ENCODE measurements at places on chromosomes 6 and 20. TPM values are rescaled to one million over a fixed set of nuclear protein-coding genes. Genes with fewer than 3 reads are reported as not detected.
A peak's percentile ranks its signal among the peaks of the same experiment; 100 is the strongest.

GRCh38 chr6:139050770-139051313 is 22.3 kb downstream of the ABRACL start:
- no peaks in the 10 kb centered on the region for H3K36me3 ChIP-seq
- no peaks in the 10 kb centered on the region for H3K4me1 ChIP-seq
- no peak overlapping the region for H3K27ac ChIP-seq

GRCh38 chr6:2739335-2739734 is 11.4 kb downstream of the MYLK4 start:
- peaks cover 26% of the 10 kb centered on the region for H3K4me1 ChIP-seq
- H3K36me3 ChIP-seq = no peaks in the 10 kb centered on the region
- DNase-seq = no peak
- no peak overlapping the region for H3K4me3 ChIP-seq
- no peaks in the 10 kb centered on the region for H3K27me3 ChIP-seq

GRCh38 chr6:134093007-134093573 is 40.7 kb upstream of the SLC2A12 start:
- H3K27ac ChIP-seq = no peak overlapping the region
- H3K36me3 ChIP-seq = no peaks in the 10 kb centered on the region
- no peak overlapping the region for H3K4me3 ChIP-seq
- H3K27me3 ChIP-seq = no peaks in the 10 kb centered on the region
- H3K4me1 ChIP-seq = no peaks in the 10 kb centered on the region

GRCh38 chr6:155078331-155078745 is 83.2 kb downstream of the TIAM2 start:
- H3K4me1 ChIP-seq = no peaks in the 10 kb centered on the region
- no peaks in the 10 kb centered on the region for H3K27me3 ChIP-seq
- no peak for DNase-seq
- H3K36me3 ChIP-seq = no peaks in the 10 kb centered on the region

DNA sequence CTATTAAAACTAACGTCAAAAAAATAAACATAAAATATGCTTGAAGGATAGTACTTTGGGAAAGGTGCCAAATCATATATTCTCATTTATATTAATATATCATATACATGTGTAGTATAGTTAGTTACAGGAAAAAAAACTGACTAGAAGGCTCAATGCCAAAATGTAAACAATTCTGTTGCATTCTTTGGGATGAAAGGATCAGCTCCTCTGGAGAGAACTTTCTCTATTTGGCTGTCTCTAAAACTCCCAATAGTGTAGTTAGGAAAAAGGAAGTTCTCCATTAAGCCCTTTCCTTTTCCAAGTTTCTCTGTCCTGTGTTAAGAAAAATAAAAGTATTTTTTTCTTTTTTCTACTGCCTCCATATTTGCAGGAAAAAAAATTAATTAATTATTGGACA is 86.5 kb upstream of the BTN3A2 start:
- no peak overlapping the region for H3K27ac ChIP-seq
- peaks cover 10% of the 10 kb centered on the region for H3K4me1 ChIP-seq
- no peaks in the 10 kb centered on the region for H3K36me3 ChIP-seq
- DNase-seq = no peak
- peaks cover 13% of the 10 kb centered on the region for H3K27me3 ChIP-seq

- no peaks in the 10 kb centered on the region for H3K27me3 ChIP-seq
- no peak overlapping the region for H3K4me3 ChIP-seq
- peaks cover 78% of the 10 kb centered on the region for H3K4me1 ChIP-seq
- no peak for DNase-seq
- H3K27ac ChIP-seq = peak overlapping the region; percentile 30
Observed at GRCh38 chr6:143695130-143695968, 17.6 kb downstream of the PHACTR2 start.

- H3K4me1 ChIP-seq = peaks cover 35% of the 10 kb centered on the region
- peak overlapping the region; percentile 59 for H3K4me3 ChIP-seq
- no peak for DNase-seq
- peaks cover 60% of the 10 kb centered on the region for H3K27me3 ChIP-seq
- no peak overlapping the region for H3K27ac ChIP-seq
- peaks cover under 1% of the 10 kb centered on the region for H3K36me3 ChIP-seq
Observed at GRCh38 chr6:136920671-136921380, 1.3 kb upstream of the SLC35D3 start.

GRCh38 chr6:113644861-113645575 is 212.1 kb upstream of the MARCKS start:
- DNase-seq = no peak
- no peak overlapping the region for H3K27ac ChIP-seq
- H3K27me3 ChIP-seq = no peaks in the 10 kb centered on the region
- H3K36me3 ChIP-seq = no peaks in the 10 kb centered on the region
- no peak overlapping the region for H3K4me3 ChIP-seq

DNA sequence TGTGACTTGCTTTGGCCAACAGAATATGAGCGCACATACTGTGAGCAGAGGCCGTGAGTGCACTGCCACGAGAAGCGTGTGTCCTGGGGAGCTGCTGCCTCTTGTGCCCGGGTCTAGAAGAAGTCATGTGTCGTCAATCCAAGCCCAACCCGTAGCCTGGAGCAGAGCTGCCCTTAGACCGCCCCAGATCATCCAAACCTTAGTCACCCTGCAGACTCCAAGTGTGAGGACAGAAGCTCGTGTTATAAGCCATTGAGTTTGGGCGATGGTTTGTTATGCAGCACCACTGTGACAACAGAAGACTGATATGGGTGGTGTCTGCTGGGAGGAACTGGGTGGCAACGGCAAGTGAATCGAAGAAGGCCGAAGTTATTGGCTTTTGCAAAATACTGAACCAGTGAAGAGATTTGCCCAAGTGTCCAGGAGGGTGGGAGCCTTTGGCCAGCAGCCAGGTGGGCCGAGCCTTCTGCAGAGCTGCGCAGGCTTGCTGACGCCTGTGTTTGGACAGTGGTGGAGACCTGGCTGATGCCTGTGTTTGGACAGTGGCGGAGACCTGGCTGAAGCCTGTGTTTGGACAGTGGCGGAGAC is 101.3 kb upstream of the SULF2 start:
- no peaks in the 10 kb centered on the region for H3K36me3 ChIP-seq
- H3K4me3 ChIP-seq = no peak overlapping the region

- H3K36me3 ChIP-seq = no peaks in the 10 kb centered on the region
- no peak for DNase-seq
- no peaks in the 10 kb centered on the region for H3K27me3 ChIP-seq
- no peak overlapping the region for H3K27ac ChIP-seq
Observed at GRCh38 chr6:137126875-137127485, 46.5 kb downstream of the IL22RA2 start.

- no peak for DNase-seq
- no peak overlapping the region for H3K4me3 ChIP-seq
- no peaks in the 10 kb centered on the region for H3K27me3 ChIP-seq
- peaks cover 6% of the 10 kb centered on the region for H3K36me3 ChIP-seq
Observed at GRCh38 chr20:8735674-8736073, 333.2 kb upstream of the PLCB4 start.

DNA sequence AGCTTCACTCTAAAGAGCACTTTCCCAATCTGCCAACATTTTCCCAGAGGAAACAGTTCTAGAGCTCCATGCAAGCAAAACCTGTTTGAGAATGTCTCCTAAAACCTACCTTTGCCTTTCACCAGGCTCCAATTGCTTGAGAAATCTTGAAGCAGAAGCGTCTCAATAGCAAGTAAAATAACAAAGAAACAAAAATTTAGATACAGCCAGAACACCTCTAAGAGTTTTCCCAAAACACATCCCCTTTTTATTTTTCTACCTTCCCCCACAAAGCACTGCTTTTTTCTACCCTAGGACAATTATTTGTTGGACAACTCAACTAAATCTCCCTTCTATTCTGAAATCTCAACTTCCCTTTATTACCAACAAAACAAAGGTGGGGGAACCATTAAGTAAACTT is 3.6 kb downstream of the VGLL2 start:
- no peak for DNase-seq
- H3K27ac ChIP-seq = no peak overlapping the region
- peaks cover 36% of the 10 kb centered on the region for H3K4me1 ChIP-seq
- no peaks in the 10 kb centered on the region for H3K36me3 ChIP-seq
- no peak overlapping the region for H3K4me3 ChIP-seq

- peaks cover 13% of the 10 kb centered on the region for H3K4me1 ChIP-seq
- H3K27me3 ChIP-seq = no peaks in the 10 kb centered on the region
- no peak overlapping the region for H3K4me3 ChIP-seq
- H3K36me3 ChIP-seq = no peaks in the 10 kb centered on the region
- peak; percentile 28 for DNase-seq
- no peak overlapping the region for H3K27ac ChIP-seq
Observed at GRCh38 chr6:117605169-117605826, 3.0 kb upstream of the GOPC start.

GRCh38 chr6:119273272-119274196 is 76.0 kb downstream of the MAN1A1 start:
- no peaks in the 10 kb centered on the region for H3K4me1 ChIP-seq
- H3K27ac ChIP-seq = no peak overlapping the region
- no peak overlapping the region for H3K4me3 ChIP-seq
- H3K36me3 ChIP-seq = no peaks in the 10 kb centered on the region

- no peaks in the 10 kb centered on the region for H3K4me1 ChIP-seq
- no peak overlapping the region for H3K4me3 ChIP-seq
- no peak overlapping the region for H3K27ac ChIP-seq
Observed at GRCh38 chr20:32980131-32980941, 23.9 kb downstream of the SUN5 start.

DNA sequence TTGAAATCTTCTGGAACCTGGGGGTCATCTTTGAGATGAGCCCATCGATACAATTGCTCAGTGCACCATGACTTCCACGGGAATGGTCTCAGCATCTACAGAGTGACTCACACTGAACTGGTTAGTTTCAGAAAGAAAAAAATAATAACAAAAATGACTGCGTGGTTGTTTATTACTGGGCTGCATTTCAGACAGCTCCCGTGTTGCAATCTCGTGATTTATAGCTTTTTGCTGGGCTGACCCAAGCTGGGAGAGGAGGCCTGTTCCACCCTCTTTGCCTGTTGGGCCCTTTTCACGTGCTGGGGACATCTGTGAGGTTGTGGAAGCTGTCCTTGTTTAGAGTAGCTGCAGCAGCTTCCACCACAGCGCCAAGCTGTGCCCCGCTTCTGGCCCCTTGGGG is 225.5 kb downstream of the BMP7 start:
- no peak overlapping the region for H3K4me3 ChIP-seq
- H3K36me3 ChIP-seq = no peaks in the 10 kb centered on the region
- no peak overlapping the region for H3K27ac ChIP-seq
- H3K27me3 ChIP-seq = no peaks in the 10 kb centered on the region
- DNase-seq = no peak
- H3K4me1 ChIP-seq = no peaks in the 10 kb centered on the region

DNA sequence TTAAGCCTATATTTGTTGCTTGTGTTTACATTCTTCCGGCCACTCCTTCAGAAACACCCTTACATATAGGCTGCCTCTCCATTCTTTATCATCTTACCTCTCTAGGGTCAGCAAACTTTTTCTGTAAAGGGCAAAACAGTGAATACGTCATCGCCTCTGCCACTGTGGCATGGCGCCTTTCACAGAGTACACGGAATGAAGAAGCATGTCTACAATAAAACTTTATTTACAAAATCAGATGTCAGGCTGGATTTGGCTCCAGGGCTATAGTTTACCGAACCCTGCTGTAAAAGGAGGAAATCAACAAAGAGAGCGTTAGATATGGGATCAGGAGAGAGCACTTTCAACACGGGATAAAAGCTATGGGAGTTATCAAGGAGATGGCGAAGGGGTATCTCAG is 9.3 kb upstream of the NCR2 start:
- peaks cover 15% of the 10 kb centered on the region for H3K27me3 ChIP-seq
- no peak overlapping the region for H3K27ac ChIP-seq
- H3K4me3 ChIP-seq = no peak overlapping the region
- no peak for DNase-seq

DNA sequence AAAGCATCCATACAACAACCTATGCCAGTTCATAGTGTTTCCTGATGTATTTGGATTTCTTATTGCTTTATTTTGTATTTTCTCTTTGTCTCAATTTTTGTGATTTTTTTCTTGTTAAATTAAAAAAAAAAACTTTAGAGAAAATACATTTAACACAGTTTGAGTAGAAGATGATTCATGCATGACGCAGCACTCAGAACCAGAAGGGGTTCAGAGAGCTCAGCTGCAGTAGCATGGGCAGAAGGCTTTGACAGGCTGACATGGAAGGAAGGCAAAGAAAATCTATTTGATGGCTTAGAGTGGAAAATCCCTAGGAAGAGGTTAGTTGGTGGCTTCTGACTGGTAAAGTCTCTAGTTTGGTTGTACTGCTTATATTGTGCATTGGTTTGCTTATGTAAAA is 207.2 kb upstream of the STXBP5 start:
- no peak overlapping the region for H3K27ac ChIP-seq
- no peak overlapping the region for H3K4me3 ChIP-seq
- H3K27me3 ChIP-seq = no peaks in the 10 kb centered on the region
- no peak for DNase-seq
- H3K4me1 ChIP-seq = no peaks in the 10 kb centered on the region

DNA sequence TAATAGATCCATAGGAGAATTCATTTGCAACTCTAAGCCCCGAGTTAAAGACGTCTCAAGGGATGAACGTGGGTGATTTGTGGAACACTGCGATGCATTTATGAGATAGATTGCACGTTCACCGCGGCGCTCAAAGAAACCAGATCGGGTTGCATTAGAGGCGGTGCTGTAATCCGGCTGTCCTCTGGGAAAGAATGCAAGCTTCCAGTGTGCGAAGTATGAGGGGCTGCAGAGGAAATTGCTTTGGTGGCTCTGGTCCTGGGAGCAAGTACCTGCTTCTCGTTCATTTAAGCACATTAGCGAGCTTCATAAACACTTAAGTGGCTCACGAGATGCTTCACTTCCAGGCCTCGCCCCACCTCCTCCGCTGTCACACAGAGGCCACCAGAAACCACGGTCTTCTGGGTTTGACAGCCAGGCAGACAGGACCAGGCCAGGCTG is 182.3 kb downstream of the CDH4 start:
- no peak overlapping the region for H3K4me3 ChIP-seq
- H3K4me1 ChIP-seq = no peaks in the 10 kb centered on the region
- no peak overlapping the region for H3K27ac ChIP-seq
- no peak for DNase-seq

- DNase-seq = no peak
- no peak overlapping the region for H3K27ac ChIP-seq
- H3K36me3 ChIP-seq = no peaks in the 10 kb centered on the region
Observed at GRCh38 chr6:87094576-87094975, 330 bp downstream of the CGA start.

- H3K36me3 ChIP-seq = no peaks in the 10 kb centered on the region
- H3K27ac ChIP-seq = peak overlapping the region; percentile 27
- H3K27me3 ChIP-seq = no peaks in the 10 kb centered on the region
- DNase-seq = peak; percentile 63
- H3K4me1 ChIP-seq = peaks cover 11% of the 10 kb centered on the region
- H3K4me3 ChIP-seq = no peak overlapping the region
Observed at GRCh38 chr20:4006640-4007039, 8.7 kb downstream of the RNF24 start.

GRCh38 chr6:112181130-112181529 is 73.2 kb downstream of the LAMA4 start:
- peaks cover 61% of the 10 kb centered on the region for H3K36me3 ChIP-seq
- no peaks in the 10 kb centered on the region for H3K27me3 ChIP-seq
- peaks cover 4% of the 10 kb centered on the region for H3K4me1 ChIP-seq
- H3K27ac ChIP-seq = no peak overlapping the region

- peaks cover 10% of the 10 kb centered on the region for H3K27me3 ChIP-seq
- no peaks in the 10 kb centered on the region for H3K36me3 ChIP-seq
- DNase-seq = peak; percentile 29
- H3K4me3 ChIP-seq = no peak overlapping the region
- no peak overlapping the region for H3K27ac ChIP-seq
- H3K4me1 ChIP-seq = peaks cover 42% of the 10 kb centered on the region
Observed at GRCh38 chr6:106448000-106448426, 87.5 kb downstream of the CRYBG1 start.

Gene CASS4
- 0.38 TPM for polyA plus RNA-seq

Gene CST4
- not detected for polyA plus RNA-seq

Gene OPRM1
- polyA plus RNA-seq = not detected

Gene PPP1R14C
- 41.1 TPM for polyA plus RNA-seq

Gene DYNLT2
- 0.67 TPM for polyA plus RNA-seq

Gene SSTR4
- not detected for polyA plus RNA-seq

Gene MTCH1
- polyA plus RNA-seq = 367 TPM

Gene RBPJL
- not detected for polyA plus RNA-seq

Gene STMND1
- polyA plus RNA-seq = not detected

Gene NOX3
- not detected for polyA plus RNA-seq

Gene PI3
- polyA plus RNA-seq = not detected

Data from heart left ventricle (tissue), 16 donors.